ENCODE measurements at places on chromosomes 5 and 9. TPM values are rescaled to one million over a fixed set of nuclear protein-coding genes. Genes with fewer than 3 reads are reported as not detected.

Gene CBY3
- not detected for total RNA-seq

Gene SMIM33
- total RNA-seq = not detected

Gene ELAVL2
- total RNA-seq = 1.8 TPM

Gene OR1Q1
- total RNA-seq = not detected

Gene CCL28
- total RNA-seq = 13.0 TPM

Gene IL9
- not detected for total RNA-seq

Gene PHF24
- 0.31 TPM for total RNA-seq

Gene BAAT
- 0.41 TPM for total RNA-seq

Gene FCHO2
- 27.2 TPM for total RNA-seq

Data from tongue (tissue), 3 donors.